ENCODE measurements at places on chromosomes 7 and 10.

DNA sequence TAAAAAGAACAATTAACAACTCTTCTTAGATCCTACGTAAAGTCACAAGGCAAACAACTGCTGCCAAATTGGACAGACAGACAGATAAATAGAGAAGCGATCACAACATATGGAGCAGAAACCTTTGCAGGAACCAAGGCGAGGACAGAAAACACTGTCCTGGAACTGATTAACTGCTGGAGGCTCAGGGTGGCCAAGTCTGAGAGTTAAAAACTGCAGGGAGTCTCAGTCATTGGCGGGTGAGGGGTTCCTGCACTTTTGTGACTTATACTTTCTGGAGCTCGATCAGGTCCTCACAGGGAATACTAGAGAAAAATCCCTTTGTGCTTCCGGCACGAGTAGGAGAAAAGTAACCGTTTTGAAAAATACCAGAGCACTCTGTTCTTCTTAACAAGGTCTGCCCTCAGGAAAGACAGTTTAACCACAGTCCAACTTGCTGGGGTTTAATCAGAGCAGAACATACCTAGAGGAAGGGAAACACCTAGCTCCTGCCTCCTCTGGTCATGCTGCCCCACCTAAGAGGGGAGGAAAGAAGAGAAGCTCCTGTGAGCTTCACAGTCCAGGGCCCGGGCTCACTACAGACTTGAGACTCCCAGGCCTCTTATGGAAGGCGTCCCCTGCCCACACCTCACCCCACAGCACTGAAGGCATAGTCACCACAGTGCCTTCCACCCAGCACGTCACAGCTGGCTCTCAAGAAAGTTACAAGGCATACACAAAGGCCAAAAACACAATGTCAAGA, 74.9 kb downstream of the LARP4B start:
- DNase-seq, result no peak

- DNase-seq, result no peak
Observed at GRCh38 chr10:11439523-11440053, 171.9 kb downstream of the USP6NL start.

- DNase-seq, result no peak
Observed at GRCh38 chr7:43490016-43490415, 92.9 kb upstream of the STK17A start.

DNA sequence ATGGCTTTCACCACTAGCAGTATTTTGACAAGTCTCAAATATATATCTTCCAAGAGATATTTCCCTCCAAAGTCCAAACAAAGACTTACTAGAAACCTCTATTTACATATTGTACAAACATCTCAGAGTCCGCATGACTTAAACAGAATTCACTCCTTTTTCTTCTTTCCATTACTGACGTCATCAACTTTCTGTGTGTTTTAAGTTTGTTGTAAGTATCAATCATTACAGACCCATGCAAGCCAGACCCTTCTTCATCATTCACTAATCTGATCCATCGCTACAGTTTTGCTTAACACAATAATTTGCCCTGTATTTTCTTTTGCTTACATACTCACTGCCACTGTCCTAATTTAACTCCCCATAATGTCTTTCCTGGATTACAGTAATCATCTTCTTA, 51.9 kb downstream of the SEMA3A start:
- DNase-seq, result no peak

DNA sequence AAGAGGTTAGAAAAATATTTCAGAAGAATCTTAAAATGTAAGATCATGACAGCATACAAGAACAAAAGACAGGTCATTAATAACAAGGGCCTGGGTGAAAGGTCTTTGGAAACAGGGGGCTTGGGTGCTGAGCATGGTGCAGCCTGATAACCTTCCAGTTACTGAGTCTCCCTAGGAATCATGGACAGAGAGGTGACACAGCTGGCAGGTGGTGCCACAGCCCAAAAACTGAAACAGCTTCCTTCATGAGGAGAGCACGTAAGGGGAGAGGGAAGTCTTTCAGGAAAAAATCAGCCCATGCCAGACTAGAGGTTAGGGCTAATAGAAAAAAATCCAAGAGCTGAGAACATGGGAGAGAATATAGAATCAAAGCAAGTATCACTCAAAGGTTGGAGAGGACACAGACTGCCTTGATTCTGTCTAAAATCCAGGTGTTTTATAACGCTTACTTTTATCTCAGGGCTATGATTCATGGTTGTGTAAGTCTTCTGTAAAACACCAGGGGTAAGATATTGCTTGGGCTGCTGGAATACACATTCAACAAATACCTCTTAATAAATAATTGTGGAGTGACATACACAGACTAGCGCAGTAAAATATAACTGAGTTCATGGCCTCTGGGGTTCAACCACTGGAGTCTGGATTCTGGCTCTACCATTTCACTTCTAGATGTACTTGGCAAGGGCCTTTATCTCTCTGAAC, 88.1 kb downstream of the SEMA3C start:
- DNase-seq, result no peak

- no peak for DNase-seq
Observed at GRCh38 chr10:127472976-127473375, 76.1 kb upstream of the NPS start.

DNA sequence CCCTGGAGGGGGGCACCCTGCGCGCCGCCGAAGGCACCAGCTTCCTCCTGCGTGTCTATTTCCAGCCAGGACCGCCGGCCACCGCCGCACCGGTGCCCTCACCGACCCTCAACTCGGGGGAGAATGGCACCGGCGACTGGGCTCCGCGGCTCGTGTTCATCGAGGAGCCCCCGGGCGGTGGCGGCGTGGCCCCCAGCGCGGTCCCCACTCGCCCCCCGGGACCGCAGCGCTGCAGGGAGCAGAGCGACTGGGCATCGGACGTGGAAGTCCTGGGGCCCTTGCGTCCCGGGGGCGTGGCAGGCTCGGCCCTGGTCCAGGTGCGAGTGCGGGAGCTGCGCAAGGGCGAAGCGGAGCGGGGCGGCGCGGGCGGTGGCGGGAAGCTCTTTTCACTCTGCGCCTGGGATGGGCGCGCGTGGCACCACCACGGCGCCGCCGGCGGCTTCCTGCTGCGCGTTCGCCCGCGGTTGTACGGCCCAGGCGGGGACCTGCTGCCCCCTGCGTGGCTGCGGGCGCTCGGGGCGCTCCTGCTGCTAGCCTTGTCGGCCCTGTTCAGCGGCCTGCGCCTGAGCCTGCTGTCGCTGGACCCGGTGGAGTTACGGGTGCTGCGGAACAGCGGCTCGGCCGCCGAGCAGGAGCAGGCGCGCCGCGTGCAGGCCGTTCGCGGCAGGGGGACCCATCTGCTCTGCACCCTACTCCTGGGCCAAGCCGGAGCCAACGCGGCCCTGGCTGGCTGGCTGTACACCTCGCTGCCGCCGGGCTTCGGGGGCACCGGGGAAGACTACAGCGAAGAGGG, 594 bp downstream of the CNNM1 start:
- DNase-seq, result no peak

- DNase-seq, result no peak
Observed at GRCh38 chr7:42746214-42746613, 165.7 kb downstream of the C7orf25 start.

GRCh38 chr10:716821-717220, 27.4 kb upstream of the DIP2C start:
- DNase-seq, result no peak
